ENCODE measurements at places on chromosomes 6 and 20.

GRCh38 chr20:49323622-49324238 is 45.9 kb upstream of the ZNFX1 start:
- no peak for DNase-seq

DNA sequence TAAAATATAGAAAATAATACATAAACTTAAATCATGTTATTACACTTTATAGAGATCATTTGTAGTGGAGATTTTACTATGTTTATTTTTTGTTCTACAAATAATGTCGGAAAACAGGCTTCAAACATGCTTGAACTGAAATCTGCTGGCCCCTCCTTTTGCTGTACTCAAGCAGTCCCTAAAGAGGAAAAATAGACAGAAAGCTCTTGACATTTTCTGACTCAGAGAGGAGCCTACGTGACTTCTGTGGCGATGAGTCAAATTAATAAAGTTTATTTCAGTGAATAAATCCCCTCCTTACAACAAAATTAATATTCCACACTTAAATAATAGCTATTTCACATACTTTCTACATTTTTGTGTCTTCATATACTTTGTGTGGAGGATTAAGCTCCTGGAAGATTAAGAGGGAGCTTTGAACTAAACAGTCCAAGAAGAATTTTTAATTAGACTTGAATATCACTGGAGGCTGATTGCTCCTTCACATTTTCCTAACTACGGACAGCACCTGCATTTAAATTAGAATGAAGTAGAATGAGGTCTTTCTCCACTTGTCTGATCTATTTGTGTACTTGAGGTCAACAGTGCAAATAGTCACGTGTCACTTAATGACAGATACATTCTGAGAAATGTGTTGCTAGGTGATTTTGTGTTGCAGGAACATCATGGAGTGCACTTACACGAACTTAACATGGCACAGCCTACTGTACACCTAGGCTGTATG is 1.7 kb upstream of the TREM1 start:
- no peak for DNase-seq

DNA sequence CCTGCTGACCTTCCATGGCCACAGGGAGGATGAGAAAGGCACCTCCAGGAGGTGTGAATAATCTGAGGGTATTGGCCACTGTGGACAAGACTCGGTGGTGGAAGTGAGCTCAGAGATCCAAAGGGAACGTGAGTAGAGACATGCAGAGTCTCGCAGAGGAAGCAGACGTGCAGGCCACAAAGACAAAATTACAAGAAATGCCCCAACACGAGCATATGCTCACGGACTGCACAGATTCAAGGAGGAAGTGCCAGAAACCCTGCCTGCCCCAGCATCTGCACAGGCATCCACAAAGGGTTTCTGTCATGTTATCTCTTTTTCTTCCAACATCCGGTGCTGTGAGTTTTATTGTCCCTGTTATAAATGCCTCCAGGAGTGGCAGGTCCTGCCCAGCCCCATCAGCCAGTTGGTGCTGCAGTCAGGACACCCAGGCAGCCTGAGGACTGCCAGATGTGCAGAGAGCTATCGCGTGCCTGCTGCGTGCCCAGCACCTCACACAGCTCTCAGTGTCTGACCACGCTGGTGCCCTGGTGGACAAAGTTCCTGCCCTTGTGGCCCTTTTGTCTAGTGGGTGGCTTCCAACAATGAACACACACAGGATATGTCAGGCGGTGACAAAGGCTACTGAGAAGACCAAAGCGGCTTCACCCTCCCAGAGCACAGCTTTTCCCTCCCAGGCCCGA is 34.0 kb upstream of the FANCE start:
- DNase-seq, result no peak

- no peak for DNase-seq
Measured at GRCh38 chr20:58515233-58516212, at the start of gene APCDD1L. Gene APCDD1L (minus strand): TSS chr20:58515399. CDS start chr20:58514707, 692 bp downstream.

DNA sequence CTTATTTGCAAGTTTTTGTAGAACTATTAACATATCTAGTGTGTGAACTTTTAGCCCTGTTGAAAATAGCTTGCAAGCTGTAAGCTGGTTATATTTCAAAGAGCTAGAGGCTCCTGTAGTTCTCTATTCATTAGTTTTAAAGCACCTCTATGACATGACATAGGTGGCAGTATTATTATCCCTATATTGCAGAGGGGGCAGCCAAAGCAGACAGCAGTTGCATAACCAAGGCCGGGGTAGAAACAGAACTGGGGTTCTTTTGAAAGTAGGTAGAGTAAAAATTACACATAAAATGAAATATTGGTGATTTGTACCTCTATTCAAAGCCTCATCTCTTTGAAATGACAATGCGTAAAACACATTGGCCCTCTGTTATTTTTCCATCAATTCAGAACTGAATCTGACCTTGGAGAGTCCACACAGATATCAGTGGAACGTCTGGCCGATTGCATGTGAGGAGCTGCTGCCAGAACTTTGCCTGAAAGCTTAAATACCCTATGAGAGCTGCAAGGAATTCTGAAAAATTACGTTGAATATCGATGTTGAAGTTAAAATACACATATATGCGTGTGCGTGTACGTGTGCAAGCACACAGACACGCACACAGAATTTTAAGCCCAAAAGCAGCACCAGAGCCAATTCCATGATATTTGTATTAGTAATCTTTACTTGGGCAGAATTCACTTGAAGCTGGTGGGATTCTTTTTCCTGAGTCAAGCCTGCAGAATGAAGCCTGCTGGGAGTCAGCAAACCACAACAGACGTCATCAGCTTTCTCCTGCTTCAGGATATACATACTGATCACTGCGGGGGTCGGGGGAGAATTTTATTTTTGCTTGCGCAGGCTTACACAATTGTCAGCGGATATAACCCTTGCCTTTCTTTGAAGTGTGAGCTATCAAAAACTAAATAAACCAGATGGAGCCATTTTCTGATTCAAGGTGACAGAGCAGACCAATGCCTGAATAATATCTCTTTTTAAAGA is 163.2 kb downstream of the PDE7B start:
- DNase-seq, result no peak

- no peak for DNase-seq
Measured at GRCh38 chr20:44357555-44358125, 2.1 kb downstream of the HNF4A start.

- DNase-seq, result no peak
Measured at GRCh38 chr6:71887006-71887743, 825 bp downstream of the RIMS1 start.

DNA sequence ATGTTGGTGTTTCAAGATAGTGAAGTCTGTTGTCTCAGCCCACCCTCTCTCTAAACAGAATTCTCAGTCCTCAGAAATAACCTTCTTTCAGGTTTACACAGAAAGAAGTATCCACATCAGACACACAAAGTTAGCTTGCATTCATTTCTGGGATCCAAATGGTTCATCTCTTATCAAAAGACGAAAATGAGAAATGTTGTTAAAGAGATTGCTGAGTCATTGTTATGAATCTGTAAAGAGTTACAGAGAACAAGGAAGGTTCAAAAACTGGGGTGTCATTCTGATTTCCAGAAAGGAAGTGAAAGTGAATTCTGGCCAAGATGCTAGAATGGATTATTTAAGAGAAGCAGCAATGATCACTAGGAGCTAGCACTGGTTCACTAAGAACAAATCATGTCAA is 90.5 kb upstream of the ATXN1 start:
- no peak for DNase-seq

GRCh38 chr6:169024047-169024660 is 229.5 kb downstream of the THBS2 start:
- DNase-seq, result no peak

GRCh38 chr6:124164343-124164742 is 360.7 kb downstream of the NKAIN2 start:
- no peak for DNase-seq

GRCh38 chr6:84408028-84408427 is 180.6 kb upstream of the CEP162 start:
- no peak for DNase-seq

DNA sequence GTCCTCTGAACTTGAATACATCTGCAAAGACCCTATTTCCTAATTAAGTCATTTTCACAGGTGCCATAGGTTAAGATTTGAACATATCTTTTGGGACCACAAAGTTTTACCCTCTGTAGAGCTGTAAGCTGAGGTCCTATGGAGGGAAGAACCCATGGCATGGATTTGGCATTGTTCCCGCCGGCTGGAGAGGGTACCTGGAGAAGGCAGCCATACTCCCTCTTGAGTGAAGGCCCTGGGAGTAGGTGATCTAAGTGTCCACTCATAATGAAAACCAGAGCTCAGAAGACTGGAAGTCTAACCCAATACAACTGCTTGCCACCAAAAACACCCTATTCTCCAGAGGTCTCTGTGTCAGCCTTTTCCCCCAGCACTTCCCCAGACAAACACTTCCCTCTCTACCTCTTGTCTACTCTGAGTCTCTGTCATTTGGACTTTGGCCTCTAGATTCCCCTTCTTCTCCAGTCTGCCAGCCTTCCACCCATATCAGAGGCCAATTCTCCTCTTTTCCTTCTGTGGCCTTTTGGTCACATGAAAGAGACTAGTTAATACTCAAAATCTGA is 363.9 kb downstream of the MAFB start:
- DNase-seq, result no peak

- DNase-seq, result no peak
Measured at GRCh38 chr6:100176311-100176950, 182.4 kb upstream of the MCHR2 start.

DNA sequence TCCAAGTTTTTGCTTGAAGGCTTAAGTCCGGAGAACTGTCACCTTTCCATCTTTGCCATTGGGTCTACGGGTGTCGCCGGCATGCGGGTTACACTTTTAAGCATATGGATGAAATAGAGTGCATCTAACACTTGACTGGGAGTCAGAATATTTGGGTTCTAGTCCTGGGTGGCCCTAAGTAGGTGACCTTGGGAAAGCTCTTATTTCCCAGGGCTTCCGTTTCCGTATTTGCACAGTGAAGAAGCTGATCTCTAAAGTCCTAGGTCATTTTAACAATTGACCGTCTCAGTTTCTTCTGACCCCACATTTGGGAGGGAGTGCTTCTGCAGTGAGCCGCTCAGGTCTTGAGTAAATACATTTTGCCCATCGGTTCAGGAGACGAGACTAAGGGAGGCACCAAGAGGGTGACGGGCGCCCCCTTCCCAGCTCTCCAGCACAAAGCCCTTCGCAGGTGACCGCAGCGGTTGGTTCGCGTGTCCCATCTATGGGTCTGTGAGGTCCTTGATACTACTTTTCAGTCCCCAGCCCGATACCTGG is 651 bp upstream of the BLTP3A start:
- DNase-seq, result no peak

DNA sequence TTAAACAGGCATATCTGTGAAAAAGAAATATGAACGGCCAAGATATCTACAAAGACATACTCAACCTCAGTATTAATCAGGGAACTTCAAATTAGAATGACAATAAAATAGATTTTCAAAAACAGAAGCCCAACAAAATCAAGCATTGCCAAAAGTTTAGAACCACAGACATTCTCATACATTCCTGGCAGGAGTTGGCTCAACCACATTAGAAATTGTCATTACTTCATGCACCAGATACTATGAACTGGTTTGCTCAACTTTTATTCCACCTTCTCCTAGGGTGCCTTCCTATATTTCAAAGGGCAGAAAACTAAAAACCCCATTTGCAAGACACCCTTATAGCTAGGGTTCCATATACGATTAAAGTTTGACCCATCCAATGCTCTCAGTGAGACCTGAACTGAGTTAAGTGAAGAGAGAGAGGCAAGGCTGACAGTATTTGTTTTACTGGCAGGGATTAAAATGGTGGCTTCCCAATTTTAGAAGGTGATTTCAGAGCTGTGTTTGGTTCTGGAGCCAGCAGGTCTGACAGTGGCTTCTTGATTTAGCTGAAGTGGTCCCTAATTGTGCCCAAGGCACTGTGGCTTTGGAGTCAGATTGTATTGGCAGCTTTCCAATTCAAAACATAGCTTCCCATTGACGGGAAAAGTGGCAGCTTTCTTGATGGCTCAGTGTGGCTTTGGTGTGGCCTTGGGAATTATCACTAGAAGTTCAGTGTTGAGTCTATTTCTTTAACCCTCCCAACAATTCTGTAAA is 77.1 kb upstream of the CDYL start:
- no peak for DNase-seq

DNA sequence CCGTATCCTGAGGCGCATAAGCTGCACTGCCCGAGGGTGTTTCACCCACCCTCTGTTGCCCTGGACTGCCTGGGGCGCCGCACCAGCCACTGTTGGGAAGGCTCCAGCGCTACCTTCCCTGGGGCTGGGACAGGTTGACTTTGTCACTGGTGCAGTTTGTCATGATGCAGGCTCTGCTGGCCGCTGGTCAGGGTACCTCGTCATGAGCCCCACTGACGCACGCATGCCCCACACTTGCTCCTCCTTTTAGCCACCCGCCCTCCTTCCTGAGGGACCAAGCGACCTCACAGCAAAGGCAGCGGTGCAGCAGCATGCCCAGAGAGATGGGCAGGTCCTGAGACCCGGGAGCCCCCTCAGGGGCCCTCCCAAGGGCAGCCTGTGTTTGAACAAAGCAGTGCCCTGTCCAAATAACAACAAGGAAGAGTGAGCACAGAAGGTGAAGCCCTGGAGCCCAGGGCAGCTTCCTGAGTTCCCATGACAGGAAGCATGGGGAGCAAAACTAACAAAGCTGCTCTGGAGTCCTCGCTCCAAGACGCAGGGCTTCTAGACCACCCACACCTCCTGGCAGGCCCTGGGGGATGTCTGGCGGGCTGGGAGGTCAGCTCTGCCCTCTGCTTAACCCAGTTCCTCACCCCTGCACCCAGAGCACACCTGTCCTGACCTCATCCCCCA is 50.1 kb upstream of the SMOC2 start:
- no peak for DNase-seq

DNA sequence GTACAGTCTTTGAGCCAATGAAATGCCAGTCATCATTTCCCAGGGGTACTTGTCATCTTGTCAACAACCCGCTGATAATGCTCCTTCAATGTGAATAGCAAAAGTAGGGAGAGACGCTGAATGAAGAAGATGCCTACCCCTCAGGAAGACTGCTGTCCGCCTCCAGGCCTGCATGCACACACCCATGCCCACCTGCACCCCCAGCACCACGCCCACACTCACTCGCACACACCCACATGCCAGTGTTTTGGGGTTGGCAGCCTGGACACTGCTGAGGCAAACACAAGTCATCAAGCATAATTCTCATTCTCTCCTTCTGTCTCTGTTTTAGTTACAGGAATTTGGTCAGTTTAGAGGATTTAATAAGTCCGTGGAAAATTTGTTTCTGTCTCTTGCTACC is 63.6 kb downstream of the SYTL3 start:
- no peak for DNase-seq

GRCh38 chr20:52751571-52751970 is 220.6 kb upstream of the TSHZ2 start:
- no peak for DNase-seq

GRCh38 chr6:3242768-3243167 is 15.3 kb upstream of the TUBB2B start:
- DNase-seq, result no peak

DNA sequence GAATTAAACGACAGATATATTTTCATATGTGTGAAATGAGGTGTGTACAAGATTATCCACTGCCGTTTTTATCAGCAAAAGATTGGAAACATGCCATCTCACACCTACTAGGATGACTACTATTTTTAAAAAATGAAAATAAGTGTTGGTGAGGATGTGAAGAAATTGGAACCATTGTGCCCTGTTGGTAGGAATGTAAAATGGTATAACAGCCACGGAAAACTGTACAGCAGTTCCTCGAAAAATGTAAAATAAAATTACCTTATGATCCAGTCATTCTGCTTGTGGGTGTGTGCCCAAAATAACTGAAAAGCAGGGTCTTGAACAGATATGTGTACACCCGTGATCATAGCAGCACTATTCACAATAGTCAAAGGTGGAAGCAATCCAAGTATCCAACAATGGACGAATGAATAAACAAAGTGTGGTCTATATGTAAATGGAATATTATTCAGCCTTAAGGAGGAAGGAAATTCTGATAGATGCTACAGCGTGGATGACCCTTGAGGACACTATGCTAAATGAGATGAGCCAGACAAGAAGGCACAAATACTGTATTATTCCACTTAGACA is 27.0 kb upstream of the CCN5 start:
- DNase-seq, result no peak
